ENCODE measurements at places on chromosomes 3 and 15.

DNA sequence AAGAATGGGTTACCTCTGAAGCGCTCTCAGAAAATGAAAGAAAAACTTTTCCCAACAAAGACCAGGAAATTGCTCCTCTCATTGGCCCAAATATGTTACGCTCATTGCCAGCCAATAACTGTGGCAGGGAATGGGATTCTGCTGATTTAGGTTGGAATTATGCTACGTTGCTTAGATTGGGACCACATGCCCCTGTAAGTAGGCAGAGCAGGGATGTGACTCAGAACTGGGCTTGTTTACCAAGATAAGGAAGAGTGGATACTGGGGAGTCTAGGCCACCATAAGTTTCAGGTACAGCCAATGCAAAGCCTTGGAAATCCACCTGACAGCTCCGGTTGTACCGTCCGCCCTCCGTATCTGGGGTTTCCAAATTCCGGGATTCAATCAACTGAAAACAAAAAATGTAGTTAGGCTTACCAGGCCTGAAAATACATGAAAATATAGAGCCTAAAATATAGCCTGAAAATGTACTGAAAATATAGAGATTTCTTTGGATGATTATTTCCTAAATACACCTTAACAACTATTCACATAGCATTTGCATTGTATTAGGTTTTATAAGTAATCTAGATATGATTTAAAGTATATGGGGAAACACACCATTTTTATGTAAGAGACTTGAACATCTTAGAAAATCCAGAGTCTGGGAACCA, 1.5 kb upstream of the TCF12 start:
- DNase-seq, result no peak

DNA sequence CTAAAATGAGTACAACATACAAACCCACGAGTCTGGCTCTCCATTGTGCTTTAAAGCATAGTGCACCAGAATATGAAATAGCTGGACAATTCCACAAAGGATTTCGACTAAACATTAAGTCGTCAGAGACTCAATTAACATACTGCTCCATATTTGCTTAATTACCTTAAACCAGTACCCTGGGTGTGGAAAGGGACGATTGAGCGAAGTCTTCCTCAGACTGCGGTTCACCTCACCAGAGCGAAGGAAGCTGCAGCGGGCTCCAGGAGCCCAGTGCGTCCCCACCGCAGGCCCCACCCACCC, 218 bp upstream of the TRPC1 start:
- DNase-seq, result no peak

- DNase-seq, result no peak
Measured at GRCh38 chr3:10529809-10530208, 24.4 kb upstream of the ATP2B2 start.

DNA sequence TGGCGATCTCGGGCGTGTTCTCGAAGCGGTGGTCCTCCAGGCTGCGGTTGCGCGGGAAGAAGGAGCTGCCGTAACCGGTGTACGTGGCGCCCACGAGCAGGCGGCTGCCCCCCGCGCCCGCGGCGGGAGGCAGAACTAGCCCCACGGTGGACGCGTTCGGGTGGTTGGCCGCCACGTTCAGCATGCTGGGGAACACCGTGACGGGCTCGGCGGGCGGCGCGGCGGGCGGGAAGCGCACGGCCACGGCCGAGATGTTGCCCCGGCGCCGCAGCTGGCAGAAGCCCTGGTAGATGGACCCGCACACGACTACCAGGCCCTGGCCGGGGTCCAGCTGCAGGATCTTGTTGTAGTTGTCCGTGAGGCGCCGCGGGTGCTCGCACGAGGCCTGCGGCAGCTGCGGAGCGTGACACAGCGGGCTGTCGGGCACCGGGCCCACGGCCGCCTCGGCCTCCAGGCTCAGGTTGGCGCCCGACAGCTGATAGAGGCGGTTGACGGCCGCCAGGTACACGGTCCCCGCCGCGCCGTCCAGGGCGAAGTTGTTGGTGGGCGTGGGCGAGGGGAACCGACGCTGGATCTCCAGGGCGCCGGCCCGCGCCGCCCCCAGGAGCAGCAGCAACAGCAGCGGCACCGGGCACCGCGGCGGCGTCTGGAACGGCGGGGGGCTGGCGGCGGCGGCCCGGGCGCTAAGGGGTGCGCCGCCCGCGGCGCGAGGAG, 397 bp downstream of the PLXND1 start:
- DNase-seq, result peak; percentile 66

- DNase-seq, result no peak
Measured at GRCh38 chr3:119781330-119782198, at the start of gene NR1I2. NR1I2 (plus strand) TSS chr3:119782101.

DNA sequence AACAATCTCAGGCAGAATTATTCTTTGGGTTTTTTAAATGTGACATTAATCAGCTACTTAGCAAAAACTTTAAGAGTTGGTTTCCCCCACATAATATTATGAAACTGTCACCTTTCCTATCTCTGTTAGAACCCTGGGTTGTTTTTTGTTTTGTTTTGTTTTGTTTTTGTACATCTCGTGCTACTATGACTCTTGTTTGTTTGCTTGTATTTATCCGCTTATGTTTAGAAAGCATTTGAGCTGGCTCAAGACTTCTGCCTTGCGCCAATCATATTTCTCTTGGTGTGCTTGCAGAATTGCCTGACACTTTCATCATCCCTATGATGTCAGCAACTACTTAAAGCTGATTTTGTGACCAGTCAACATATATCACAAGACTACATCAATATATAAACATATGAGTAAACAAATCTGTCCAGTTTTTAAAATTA, 116.9 kb downstream of the DCLK3 start:
- DNase-seq, result no peak

DNA sequence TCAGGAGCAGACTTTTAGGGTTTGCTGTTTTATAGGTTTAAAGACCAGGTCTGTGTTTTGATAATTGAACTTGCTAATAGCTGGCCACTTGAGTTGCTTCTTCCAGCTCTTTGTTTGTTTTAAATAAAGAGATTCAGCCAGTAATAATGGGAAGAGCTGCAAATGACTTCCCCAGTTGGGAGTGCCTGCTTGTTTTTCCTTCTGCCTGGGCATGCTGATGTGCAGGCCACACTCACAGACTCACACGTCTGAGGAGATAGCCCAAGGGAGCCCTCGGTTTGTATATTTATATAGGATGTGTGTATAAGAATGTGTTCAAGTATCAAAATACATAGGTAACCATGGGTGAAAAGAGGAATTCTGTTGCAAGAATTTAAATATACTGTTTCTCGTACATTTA, 78.2 kb upstream of the BOC start:
- no peak for DNase-seq

DNA sequence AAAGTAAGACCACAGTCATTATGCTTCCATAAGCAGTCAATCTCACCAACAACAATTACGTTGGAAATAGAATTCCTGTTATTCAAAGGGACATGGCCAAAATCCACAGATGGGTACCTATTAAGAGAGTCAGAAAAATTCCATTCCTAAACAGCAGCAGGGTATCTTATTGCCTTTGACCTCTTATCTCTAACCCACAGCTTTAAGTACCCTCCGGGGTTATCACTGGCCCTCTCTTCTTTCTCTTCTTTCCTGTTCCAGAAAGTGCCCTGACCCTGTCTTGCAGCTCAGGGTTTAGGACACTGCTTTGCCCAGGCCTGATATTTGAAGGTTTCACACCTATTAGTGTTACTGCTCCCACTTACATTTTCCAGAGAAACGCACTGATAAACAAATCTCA, 428.7 kb downstream of the TBC1D5 start:
- DNase-seq, result no peak

- DNase-seq, result no peak
Measured at GRCh38 chr15:75659141-75659771, 11.5 kb downstream of the SNX33 start.

GRCh38 chr3:177460047-177460446, 262.8 kb upstream of the TBL1XR1 start:
- no peak for DNase-seq

DNA sequence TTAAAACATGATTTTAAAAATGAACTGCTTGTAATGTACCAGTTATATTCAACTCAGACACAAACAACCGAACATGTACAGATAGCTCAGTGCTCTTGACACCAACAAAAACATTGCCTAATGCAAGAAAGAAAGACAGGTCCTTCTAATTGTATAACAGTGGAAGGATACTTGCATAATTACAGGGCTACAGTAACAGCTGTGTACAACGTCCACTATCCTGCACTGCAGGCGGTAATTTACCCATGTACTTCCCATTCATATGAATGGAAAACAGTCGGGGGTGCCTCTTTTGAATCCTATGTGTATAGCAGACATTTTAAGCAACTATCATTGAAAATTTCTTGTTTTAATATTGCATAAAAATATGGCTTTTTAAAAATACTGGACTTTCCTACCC, 41.1 kb upstream of the PLSCR5 start:
- DNase-seq, result no peak

GRCh38 chr15:56232058-56232457, 11.6 kb downstream of the RFX7 start:
- DNase-seq, result no peak

- no peak for DNase-seq
Measured at GRCh38 chr15:66909381-66909890, 156.0 kb upstream of the SMAD3 start.

GRCh38 chr15:57881361-57881760, 174.8 kb downstream of the POLR2M start:
- DNase-seq, result no peak

- DNase-seq, result no peak
Measured at GRCh38 chr15:33623010-33623409, 312.2 kb downstream of the RYR3 start.

GRCh38 chr15:68554721-68555678, 23.8 kb upstream of the CORO2B start:
- no peak for DNase-seq

GRCh38 chr3:194852831-194853508, 167.3 kb downstream of the FAM43A start:
- DNase-seq, result no peak

DNA sequence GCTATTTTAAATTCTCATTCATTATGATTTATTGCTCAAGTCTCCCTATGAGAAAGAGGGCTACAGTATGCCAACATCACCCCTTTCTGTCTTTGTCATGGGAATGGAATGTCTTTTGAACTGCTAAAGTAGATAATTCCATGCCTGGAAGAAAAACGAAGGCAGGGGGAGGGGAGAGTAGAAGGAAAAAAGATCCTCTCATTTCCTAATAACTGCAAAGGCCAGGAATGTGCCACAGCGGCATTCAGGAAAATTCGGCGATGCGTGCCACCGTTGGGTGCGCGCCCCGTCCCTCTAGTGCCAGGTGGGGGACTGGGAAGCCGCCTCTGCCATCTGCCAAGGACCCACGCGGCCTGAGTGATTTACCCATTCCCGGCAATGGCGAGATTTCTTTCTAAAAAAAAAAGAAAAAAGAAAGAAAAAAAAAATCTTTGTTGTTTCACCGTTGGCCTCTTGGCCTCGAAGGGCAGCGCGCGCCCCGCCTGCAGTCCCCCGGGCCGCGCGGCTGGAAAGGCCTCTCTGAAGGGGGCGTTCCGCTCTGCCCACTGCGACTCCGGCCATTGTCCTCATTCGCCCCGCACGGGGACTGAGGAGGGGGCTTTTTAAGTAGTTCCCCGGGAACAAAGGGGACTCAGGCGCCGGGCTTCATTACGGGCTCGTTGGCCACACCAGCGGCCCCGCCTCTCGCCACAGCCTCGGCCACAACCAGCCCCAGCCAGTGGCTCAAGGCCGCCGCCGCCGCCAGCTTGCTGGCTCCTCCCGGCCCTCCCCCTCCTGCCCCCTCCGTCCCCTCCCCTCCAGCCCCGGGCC, 54.5 kb downstream of the CPN2 start:
- DNase-seq, result peak; percentile 56

DNA sequence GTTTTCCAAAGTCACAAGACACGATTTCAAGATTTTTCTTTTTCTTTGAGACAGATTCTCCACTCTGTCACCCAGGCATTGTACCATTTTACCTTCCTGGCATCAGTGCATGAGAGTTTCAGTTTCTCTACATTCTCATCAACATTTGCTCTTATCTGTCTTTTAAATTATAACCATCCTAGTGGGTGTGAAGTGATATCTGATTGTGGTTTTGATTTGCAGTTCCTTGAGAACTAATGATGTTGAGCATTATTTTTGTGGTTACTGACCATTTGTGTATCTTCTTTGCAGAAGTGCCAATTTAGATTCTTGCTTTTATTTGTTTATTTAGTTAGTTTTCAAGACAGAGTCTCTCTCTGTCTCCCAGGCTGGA, 41.2 kb downstream of the ADIPOQ start:
- no peak for DNase-seq

GRCh38 chr15:36356466-36356865, 223.0 kb upstream of the CDIN1 start:
- no peak for DNase-seq

GRCh38 chr3:53186726-53187125, 25.7 kb downstream of the PRKCD start:
- no peak for DNase-seq

DNA sequence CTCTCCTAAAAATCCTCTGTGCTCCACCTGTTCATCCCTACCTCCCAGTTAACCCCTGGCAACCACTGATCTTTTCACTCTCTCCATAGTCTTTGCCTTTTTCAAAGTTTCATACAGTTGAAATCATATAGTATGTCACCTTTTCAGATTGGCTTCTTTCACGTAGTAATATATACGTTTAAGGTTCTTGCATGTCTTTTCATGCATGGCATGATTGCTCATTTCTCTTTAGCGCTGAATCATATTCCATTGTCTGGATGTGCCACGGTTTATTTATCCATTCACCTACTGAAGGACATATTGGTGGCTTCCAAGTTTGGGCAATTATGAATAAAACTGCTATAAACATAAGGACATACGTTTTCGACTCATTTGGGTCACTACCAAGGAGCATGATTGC, 28.7 kb downstream of the GLCE start:
- DNase-seq, result no peak

- no peak for DNase-seq
Measured at GRCh38 chr15:36696196-36696595, 116.8 kb downstream of the CDIN1 start.

- no peak for DNase-seq
Measured at GRCh38 chr15:28921336-28921735, 35.6 kb downstream of the APBA2 start.

- no peak for DNase-seq
Measured at GRCh38 chr15:60396958-60397771, 621 bp downstream of the ANXA2 start.

- DNase-seq, result no peak
Measured at GRCh38 chr3:88231207-88231606, 81.4 kb downstream of the C3orf38 start.

GRCh38 chr3:153319705-153320554, 157.9 kb downstream of the RAP2B start:
- DNase-seq, result no peak

GRCh38 chr15:87416591-87417257, 839.8 kb downstream of the NTRK3 start:
- DNase-seq, result no peak

Data from frontal cortex (tissue), 4 donors.